Fibroblast of villous mesenchyme (primary cell): ENCODE measurements at places on chromosomes 4 and X.

GRCh38 chr4:55547918-55548317, 1.2 kb upstream of the CLOCK start:
- DNase-seq: no peak

DNA sequence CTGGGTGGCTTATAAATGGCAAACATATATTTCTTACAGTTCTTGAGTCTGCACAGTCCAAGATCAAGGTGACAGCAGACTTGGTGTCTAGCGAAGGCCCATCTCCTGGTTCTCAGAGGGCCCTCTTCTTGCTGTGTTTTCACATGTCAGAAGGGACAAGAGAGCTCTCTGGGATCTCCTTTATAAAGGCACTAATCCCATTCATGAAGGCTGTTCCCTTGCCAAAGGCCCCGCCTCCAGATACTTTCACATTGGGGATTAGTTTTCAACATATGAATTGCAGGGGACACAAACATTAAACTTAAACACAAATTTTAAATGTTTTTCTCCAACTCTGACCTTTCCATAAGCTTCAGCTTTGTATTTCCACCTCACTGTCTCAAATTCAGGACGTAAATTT, 1135.0 kb upstream of the TENM3 start:
- DNase-seq: no peak

- no peak for DNase-seq
Observed at GRCh38 chr4:125956276-125956675, 641.5 kb downstream of the FAT4 start.

DNA sequence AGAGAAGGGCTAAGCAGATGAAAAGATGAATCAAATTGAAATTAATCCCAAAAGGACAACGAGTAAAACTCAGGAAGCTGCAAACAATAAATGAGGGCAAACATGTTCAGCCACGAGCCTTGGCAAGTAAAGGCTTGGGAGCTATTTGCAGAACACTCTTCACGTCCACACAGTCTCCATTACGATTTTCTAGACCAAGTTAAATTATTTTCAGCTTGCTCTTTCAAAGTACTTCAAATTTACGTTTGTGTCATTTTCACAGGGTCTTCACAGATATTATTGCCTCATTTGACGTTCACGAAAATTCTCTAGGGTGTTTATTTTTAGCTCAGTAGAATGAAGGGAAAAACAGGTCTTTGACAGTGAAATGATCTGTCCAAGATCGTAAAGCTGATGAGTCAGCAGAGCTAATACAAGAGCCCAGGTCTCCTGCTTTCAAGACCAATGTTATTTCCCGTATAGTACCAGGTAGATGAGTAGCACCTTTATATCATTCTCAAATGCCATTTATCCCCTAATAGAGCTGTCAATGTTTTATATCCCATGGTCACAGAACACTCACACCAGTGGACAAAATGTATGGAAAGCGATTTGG, 20.9 kb downstream of the KLB start:
- DNase-seq: peak; percentile 17

DNA sequence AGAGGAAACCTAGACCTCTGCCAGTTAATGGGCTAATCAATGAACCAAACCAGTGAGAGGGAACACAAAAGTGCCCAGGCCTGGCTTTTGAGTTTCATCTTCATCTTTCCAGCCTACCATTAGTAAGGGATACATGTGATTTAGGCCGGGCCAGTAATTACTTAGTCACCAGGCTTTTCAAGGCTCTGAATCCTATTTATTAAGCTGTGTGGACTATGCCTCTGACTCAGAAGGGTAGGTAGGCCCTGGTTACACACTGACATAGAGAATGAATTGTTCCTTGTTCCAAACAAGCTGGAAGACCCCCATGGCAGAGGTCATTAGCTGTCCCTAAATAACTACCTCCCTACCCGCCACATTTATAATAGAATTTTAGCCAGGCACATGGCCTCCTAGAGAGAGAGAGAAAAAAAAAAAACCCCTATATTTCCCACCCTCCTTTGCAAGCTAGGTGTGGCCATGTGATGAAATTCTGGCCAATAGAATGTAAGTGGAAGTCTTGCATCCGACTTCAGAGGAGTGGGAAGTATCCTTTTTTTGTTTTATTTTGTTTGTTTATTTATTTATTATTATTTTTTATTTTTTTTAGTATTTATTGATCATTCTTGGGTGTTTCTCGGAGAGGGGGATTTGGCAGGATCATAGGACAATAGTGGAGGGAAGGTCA, 112.3 kb upstream of the BCOR start:
- no peak for DNase-seq

DNA sequence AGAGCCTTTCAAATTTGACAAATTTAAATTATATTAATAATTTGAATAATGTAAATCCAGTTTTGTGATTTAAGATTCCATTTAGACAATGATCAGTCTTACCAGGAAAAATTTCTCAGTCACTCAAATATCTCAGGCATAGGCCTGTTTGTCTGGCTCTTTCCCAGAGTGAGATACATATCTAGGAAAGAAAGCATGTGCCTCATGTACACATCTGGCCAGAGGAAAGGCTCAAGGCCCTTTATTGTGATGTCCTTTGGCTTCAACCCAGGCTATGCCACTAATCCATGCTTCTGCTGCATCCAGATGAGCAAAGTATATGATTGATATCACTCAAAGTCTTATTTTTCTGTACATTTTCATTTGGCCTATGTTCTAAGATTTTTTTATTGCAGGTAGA, 473.3 kb upstream of the ADGRL3 start:
- peak; percentile 27 for DNase-seq

DNA sequence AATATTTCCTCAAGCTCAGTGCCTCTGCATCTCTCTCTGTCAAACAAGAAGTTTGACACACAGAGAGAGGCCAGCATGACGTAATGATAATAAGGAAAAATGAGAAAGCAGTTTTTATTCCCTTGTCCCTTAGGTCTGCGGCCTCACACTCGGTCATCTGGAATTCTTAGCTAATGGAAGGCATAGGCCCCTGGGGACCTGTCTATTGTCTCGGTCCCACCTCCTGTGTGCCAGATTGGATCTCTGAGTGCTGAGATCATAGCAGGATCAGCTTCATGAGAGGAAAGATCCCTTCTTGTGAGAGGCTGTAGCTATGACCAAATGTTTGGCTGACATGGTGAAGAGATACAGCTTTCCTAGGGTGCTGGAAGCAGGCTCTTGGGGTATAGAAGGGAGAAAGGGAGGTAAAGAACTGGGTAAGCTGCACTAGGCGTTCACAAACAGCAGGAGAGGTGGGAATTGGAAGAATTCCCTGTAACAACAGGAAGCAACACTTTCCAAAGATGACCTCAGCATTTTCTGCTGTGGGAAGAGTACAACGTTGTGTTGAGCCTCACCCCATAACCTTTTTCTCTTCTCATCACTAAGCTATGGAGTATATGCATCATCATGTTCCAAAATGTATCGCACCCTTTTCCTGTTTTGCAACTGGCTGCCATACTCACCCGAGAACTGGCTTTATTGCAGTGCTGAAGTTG, 20.2 kb downstream of the TMEM31 start:
- DNase-seq: peak; percentile 73

DNA sequence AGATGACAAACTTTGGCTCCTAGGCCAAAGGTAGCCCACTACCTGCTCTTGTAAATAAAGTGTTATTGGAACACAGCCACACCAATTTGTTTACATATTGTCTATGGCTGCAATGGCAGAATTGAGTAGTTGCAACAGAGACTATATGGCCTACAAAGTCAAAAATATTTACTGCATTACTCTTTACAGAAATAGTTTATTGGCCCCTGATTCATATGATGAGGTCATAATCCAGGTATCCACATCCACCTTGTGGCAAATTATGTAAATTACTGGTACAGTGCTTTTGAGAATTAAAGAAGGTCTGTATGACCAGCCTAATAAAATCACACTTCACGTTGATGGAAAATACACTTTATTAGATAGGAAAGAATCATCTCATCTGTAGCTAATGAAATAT, 337.0 kb upstream of the DDX53 start:
- no peak for DNase-seq

- no peak for DNase-seq
Observed at GRCh38 chrX:13051529-13052172, 7.2 kb upstream of the FAM9C start.

- no peak for DNase-seq
Observed at GRCh38 chr4:171814545-171814944, 1.3 kb downstream of the GALNTL6 start.

GRCh38 chr4:133095591-133095990, 53.5 kb upstream of the PCDH10 start:
- peak; percentile 0 for DNase-seq

GRCh38 chr4:2059726-2060602, 837 bp downstream of the NAT8L start:
- peak; percentile 6 for DNase-seq

DNA sequence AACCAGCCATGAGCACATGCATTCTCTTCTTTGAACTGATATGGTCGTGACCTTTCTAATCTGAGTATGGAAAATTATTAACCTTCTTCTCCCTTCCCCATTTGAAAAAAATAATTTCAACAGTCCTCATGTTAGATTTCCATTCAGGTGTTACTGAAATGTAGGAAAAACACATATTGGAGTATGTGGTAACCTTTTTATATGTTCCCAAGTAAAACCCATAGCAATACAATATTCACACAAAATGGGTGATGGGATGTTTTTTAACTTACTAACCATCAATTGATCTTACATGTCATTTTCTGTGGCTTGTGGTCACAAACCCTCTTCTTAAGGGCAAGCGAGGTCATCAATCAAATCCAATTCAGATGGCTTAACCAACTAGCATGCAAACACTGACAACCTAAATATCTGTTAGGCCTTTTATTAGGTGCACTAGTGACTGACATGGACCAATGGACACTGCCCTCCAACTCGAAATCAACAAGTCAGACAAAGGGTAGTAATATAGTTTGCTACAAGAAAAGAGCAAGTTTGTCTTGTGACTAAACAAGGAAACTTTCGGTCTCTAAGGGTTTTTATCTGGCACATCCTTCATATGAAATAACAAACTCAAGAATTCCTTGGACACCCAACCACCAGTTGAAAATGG, 74.3 kb downstream of the CAMK2D start:
- DNase-seq: no peak

DNA sequence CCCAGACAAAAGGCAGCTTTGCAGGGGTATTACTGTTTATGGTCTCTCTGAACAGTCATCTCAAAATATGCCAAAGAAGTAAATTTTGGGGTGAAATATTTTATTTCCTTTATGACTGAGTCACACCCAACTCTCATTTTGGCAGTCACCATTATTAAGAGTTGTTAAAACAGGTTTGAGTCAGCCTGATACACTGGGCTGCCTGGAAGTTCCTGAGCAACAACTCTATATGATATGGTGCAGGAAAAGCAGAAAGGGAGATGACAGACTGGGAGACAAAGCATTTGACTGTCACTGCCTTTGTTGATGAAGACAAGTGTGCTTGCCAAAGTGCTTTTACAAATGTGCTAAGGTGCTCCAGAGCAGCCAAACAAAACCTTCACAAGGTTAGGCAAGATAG, 1263.5 kb downstream of the PCDH7 start:
- no peak for DNase-seq

DNA sequence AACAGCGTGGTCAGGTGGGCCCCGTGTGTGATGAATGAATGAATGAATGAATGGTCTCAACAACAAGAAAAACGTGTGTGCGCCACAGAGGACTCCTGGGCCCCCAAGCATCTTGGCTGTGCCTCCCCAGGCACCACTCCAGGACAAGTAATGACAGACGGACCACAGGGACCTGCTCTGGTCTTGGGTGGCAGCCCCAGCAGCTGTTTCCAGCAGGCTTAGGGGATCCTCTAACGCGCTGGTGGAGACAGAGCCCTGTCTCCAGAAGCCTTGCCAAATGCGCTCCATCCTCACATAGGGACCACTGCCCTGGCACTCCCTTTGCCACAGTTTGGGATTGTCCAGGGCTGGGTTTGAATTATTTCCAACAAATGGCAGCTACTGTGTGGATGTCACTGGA, 39.1 kb downstream of the PSAPL1 start:
- DNase-seq: no peak

DNA sequence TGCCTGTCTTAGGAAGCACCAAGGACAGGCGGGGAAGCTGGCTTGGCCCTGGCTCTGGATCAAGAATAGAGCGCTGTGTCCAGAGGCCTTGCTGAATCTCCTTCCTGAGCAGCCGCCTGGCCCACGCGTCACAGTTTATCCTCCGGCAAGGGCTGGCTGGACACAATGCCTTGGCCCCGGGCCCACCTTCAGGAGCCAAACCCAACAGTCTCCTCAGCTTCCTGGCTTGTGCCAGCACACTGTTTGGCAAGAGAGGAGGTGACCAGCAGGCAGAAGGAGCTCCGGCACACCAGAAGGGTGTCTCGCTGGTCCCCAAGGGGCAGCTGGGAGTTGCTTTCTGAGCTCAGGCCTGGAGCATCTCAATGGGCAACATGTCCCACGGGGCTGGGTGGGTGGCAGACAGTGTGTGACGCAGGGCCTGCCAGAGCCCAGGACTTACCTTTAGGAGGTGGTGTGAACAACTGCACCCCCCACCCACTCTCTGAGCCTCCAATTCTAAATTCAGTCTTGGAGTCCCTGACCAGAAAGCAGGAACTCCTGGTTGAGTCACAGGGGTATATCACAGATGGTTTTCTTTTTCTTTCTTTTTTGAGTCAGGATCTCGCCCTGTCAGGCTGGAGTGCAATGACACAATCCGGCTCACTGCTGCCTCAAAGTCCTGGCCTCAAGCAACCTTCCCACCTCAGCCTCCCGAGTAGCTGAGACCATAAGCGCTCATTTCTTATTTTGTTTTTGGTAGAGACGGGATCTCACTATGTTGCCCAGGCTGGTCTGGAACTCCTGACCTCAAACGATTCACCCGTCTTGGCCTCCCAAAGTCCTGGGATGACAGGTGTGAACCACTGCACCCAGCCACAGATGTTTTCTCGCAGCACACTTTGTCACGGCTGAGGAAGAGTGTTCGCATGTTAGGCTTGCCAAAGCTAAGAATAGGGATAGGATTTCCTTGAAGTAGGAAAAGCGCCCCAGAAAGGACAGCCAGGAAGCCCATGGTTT, 361.2 kb downstream of the BCOR start:
- DNase-seq: peak; percentile 59

GRCh38 chrX:82335772-82336171, 1133.9 kb downstream of the SH3BGRL start:
- no peak for DNase-seq

- no peak for DNase-seq
Observed at GRCh38 chr4:80831383-80832361, 198.8 kb upstream of the BMP3 start.

- DNase-seq: no peak
Observed at GRCh38 chrX:78522601-78523000, 136.5 kb downstream of the RTL3 start.

DNA sequence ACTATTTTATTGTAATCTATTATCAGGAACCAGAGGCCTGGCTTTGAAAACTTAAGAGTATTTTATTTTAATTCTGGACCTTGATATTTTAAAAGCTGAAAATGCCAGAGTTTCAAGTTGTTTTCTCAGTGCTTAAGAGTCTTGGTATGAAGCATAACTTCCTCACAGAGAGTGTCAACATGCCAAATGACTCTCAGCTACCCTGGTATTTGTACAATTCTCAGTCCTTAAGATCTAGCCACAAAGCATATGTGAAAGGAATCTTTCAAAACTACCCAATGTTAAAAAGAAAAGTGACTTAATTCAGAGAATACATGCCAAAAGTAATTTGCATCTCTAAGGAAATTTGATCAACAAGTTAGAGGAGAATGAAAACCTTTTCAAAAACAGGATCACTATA, 171.9 kb downstream of the DKK2 start:
- peak; percentile 45 for DNase-seq
